Non-pigmented ciliary epithelial cell (primary cell): ENCODE measurements at places on chromosomes 1 and 21.
A peak's percentile ranks its signal among the peaks of the same experiment; 100 is the strongest.

- no peak for DNase-seq
Measured at GRCh38 chr21:28737674-28738419, 254.8 kb downstream of the LTN1 start.

GRCh38 chr1:240169188-240169587, 77.5 kb downstream of the FMN2 start:
- DNase-seq = peak; percentile 17

- DNase-seq = no peak
Measured at GRCh38 chr1:71312545-71312944, 231.7 kb upstream of the ZRANB2 start.

DNA sequence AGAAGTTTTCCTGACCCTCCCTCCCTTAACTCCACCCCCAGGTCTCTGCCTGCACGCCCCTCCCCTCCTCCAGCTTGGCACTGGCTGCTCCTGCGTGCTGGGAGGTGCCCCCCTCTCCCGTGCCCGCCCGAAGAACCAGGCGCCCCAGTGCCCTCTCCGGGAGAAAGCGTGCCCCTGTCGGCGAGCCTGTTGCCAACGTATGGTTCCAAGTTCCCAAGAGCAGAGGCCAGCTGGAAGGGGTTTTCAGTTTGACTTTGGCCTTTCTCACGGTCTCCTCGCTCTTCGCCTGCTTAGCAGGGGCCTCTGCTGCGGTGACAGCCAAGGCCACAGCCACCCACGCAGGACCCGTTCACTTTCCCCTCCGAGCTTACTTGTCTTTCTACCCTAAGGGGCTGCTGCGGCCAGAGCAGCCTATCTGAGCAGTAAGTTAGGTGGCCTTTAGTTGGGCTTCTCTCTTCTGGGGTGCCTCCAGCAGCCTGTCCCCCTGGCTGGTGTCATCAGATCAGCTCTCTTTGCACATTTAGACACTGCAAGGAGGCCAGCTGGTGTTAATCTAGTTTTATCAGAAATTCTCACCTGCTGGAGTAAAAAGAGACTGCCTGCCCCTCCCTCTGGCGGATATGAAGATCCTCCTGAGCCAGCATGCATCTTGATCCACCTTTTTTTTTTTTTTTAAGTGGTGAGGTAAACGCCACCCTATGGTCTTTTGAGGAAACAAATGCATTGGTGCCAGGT, 1.5 kb downstream of the STUM start:
- no peak for DNase-seq
